Lung (tissue), 17 donors: ENCODE measurements at places on chromosomes 1 and 21. TPM values are rescaled to one million over a fixed set of nuclear protein-coding genes. Genes with fewer than 3 reads are reported as not detected.

DNA sequence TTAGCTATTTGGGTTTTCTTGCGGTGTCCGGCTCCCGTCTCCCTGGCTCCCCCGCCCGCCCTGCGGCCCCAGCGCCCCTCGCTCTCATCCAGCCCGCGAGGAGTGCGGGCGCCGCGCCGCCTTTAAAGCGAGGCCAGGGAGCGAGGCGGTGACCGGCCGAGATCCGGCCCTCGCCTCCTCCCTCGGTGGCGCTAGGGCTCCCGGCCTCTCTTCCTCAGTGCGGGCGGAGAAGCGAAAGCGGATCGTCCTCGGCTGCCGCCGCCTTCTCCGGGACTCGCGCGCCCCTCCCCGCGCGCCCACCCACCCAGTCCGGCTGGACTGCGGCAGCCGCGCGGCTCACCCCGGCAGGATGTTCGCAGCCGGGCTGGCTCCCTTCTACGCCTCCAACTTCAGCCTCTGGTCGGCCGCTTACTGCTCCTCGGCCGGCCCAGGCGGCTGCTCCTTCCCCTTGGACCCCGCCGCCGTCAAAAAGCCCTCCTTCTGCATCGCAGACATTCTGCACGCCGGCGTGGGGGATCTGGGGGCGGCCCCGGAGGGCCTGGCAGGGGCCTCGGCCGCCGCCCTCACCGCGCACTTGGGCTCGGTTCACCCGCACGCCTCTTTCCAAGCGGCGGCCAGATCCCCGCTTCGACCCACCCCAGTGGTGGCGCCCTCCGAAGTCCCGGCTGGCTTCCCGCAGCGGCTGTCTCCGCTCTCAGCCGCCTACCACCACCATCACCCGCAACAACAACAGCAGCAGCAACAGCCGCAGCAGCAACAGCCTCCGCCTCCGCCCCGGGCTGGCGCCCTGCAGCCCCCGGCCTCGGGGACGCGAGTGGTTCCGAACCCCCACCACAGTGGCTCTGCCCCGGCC, 492 bp downstream of the HLX start:
- peaks cover 73% of the 10 kb centered on the region for H3K4me1 ChIP-seq
- DNase-seq: peak; percentile 67
- H3K36me3 ChIP-seq: peaks cover 46% of the 10 kb centered on the region
- peak overlapping the region; percentile 91 for H3K27ac ChIP-seq

The PIGK gene
- 24.3 TPM for total RNA-seq

DNA sequence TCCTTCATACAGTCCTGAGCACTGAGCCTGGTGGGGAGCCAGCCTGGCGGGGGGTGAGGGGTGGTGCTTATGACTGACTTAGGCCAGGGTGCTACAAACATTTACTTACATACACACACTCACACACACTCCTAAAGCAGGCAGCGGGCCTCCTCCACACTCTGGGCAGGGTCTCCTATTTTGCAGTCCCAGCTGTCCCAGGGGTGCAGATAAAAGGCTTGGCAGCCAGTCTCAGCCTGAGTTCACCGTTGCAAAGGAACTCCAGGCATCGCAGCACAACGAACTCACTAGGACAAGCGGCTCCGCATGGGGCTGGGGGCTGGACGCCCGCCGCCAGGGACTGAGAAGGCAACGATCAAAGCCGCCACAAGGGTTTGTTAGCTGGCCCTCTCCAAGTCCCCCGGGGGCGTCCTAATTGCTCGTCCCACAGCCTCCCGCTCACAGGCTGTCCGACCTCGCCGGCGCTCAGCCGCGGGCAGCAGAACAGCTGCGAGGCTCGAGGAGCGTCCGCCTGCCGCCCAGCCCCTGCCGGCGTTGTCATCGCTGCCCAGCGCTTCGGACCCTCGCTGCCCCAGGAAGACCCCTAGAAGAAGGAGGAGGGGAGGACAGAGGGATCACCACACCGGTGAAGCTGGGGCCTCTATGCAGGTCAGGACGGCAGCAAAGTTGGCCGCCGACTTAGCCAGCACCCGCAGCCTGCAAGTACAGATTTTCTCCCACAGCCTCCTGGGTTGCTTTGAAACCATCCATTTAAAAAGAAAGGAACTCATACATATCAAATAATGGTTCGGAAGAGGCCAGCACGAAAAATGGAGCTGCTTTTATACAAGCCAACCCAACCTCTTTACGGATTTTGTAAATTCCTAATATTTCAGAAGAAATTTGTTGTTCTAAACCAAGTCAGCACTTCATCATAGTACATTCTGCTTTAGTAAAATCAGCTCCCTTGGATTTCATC, 6.2 kb downstream of the BARHL2 start:
- no peaks in the 10 kb centered on the region for H3K36me3 ChIP-seq
- no peak overlapping the region for H3K27ac ChIP-seq
- no peak overlapping the region for H3K4me3 ChIP-seq
- no peak for DNase-seq

GRCh38 chr1:178629252-178630154, 95.5 kb upstream of the RALGPS2 start:
- H3K27me3 ChIP-seq: no peaks in the 10 kb centered on the region
- H3K36me3 ChIP-seq: no peaks in the 10 kb centered on the region
- H3K4me1 ChIP-seq: no peaks in the 10 kb centered on the region
- no peak overlapping the region for H3K4me3 ChIP-seq

The CDK11B gene
- total RNA-seq: 15.7 TPM

DNA sequence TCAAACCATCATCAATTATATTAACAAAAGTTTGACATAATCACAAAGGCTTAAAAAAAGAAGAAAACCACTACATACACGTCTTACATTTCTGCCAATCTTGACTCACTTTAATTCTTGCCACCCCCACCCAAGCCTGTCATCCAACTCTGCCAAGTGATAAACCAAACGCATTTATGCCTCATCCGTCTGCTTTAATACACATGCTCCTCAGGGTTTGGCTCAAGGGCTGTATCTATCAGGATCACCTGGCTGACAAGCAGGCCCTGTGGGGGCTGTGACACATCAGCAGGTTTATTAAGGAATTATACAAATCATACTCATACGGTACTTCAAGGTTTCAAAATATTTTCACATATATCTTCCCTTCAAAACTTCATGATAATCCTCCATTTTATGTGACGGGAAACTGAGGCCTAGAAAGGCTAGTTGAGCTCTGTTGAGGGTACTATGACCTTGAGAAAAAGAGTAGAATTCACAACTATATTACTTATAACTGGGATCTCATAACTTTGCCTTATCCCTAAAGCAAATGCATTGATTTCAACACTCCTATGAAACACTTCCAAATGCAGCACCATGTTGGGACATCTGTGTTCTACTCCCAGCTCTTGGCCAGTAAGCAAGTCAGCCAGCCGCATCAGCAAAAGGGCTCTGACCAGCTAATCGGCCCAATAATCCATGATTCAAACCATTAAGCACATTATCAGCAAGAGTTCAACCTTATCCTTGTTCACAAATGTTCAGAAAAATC, 8.7 kb downstream of the SORT1 start:
- DNase-seq: no peak
- H3K4me1 ChIP-seq: peaks cover 50% of the 10 kb centered on the region
- no peak overlapping the region for H3K4me3 ChIP-seq
- peak overlapping the region; percentile 98 for H3K27ac ChIP-seq
- H3K36me3 ChIP-seq: no peaks in the 10 kb centered on the region
- H3K27me3 ChIP-seq: no peaks in the 10 kb centered on the region

The FAAP20 gene
- 71.6 TPM for total RNA-seq

DNA sequence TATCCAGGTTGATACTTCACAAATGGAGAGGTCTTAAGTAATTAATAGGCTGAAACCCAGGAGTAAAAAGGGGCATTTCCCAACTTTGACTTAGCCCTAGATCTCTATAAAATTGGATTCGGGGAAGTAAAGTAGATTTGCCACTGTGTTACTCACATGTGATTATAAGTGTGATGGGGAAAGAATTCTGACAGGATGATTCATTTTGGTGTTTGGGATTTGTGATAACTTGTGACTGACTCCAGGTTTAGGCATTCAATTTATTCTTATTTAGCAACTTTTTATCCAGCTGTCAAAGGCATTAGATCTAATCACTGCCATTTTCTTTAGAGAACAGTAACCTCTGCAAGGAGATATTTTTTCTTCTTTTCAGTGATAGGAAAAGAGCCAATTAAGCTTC, 175.5 kb downstream of the ASTN1 start:
- no peak for DNase-seq
- no peaks in the 10 kb centered on the region for H3K36me3 ChIP-seq
- H3K4me3 ChIP-seq: no peak overlapping the region
- no peaks in the 10 kb centered on the region for H3K27me3 ChIP-seq

DNA sequence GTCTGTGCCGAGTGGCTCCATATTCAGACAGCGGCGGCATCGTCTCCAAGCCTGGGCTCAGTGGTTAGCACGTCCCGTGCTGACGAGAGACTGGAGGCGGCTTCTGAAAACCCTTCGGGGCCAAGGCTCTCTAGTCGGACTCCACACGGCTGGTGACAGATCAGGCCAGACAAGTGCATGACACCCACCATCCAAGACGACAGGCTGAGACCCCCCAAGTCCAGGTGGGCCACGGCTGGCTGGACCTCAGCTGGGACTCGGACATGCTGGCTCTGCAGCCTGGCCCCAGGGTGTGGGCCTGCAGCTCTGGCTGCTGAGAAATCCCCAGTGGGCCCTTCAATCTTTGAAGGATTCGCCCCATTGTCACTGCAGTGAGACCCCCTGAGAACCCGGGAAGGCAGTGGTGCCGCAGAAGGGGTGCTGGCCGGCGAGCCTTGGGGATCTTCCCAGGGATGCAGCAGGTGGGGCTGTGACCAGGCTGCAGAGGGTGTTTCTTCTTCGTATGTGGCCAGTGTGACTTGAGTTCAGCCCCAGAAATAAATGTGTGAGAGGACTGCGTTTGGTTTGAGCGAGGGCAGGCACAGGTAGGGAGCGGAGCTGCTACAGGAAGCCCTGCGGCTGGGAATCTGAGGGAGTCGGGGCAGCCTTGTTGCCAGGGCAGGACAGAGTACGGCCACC, 15.9 kb upstream of the SLC19A1 start:
- H3K4me1 ChIP-seq: no peaks in the 10 kb centered on the region
- H3K27ac ChIP-seq: no peak overlapping the region
- no peaks in the 10 kb centered on the region for H3K27me3 ChIP-seq
- H3K4me3 ChIP-seq: no peak overlapping the region

DNA sequence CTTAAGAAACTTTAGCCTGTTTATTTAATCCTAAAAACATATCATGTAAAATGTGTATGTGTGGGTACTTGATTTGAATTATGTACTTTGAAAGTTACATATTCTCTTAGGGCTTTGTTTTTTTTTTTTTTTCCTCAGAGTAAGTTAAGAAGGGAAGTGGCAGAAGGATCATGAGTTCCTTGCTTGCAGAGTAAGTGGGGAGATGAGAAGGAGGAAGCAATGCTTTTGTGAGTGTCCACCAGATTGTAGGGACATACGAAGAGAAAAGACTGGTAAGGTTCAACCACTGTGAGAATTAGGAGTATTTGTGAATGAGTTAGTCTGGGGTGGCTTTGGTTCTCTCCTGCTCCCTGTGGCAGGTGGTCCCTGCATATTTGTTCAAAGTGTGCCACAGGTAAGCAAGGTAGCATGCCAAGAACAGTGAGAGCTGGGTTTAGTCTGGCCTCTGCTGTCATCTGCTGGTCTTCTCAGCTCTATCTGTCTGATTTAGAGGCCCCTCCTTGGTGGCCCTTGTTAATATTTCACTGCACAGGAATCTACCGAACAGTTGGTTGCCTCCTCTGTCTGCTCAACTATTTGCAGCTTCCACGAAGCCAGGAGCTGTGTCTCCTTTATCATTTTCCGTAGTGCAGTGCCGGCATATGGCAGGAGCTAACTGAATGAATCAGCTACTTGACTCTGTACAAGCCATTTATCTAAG, 9.5 kb downstream of the DNM3 start:
- H3K4me1 ChIP-seq: no peaks in the 10 kb centered on the region
- H3K36me3 ChIP-seq: no peaks in the 10 kb centered on the region
- H3K27ac ChIP-seq: no peak overlapping the region
- no peaks in the 10 kb centered on the region for H3K27me3 ChIP-seq
- no peak overlapping the region for H3K4me3 ChIP-seq
- no peak for DNase-seq

GRCh38 chr1:151277249-151277648, 4.8 kb upstream of the ZNF687 start:
- no peak overlapping the region for H3K4me3 ChIP-seq
- no peak for DNase-seq
- peaks cover 1% of the 10 kb centered on the region for H3K36me3 ChIP-seq
- no peaks in the 10 kb centered on the region for H3K27me3 ChIP-seq

DNA sequence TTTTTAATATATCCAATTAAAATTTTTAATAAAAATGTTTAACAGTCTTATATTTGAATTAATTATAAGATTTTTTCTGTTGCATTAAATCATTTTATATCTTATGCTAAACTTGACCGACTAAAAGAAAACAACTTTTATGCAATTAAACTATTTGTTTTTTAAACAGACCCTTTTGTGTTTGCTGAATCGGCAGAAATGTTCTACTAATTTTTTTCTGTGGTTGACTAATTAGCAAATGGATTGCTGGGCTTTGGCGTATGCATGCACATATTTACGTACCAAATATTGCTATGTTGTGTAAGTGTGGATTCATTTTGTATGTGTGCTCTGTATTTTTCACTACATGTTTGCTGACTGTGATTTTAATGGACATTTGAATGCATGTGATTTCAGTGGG, 174.8 kb downstream of the PBX1 start:
- no peak overlapping the region for H3K27ac ChIP-seq
- no peak for DNase-seq
- H3K4me1 ChIP-seq: peaks cover 5% of the 10 kb centered on the region
- H3K27me3 ChIP-seq: no peaks in the 10 kb centered on the region
- no peaks in the 10 kb centered on the region for H3K36me3 ChIP-seq
- H3K4me3 ChIP-seq: no peak overlapping the region

DNA sequence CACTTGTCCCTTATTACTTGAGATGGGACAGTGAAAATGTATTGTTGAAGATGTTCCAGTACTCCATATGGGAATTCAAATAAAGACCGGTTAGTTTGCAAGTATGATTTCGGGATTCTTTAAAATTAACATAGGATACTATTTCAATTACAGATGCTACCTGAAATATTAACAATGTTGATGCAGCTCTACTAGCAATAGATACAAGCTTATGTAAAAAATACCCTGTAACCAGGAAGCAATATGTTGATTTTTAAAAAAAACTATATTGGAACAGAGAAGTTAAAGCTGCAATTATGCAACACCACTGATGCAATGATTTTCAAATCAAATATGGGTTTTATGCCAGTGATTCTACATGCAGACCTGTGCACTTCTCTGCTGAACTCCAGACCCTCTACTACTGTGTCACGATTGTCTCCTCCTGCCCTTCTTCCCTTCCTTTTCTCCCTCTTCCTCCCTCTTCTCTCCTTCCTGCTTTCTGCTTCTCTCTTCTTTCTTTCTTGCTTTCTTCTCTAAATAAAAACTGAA, 179.2 kb downstream of the ATP6V1G3 start:
- H3K4me3 ChIP-seq: no peak overlapping the region
- peak; percentile 13 for DNase-seq
- H3K27ac ChIP-seq: no peak overlapping the region
- H3K4me1 ChIP-seq: no peaks in the 10 kb centered on the region

The BTG3 gene
- total RNA-seq: 47.9 TPM

GRCh38 chr1:19661721-19662228, 2.9 kb upstream of the HTR6 start:
- no peak overlapping the region for H3K27ac ChIP-seq
- peak; percentile 74 for DNase-seq
- H3K36me3 ChIP-seq: no peaks in the 10 kb centered on the region
- no peak overlapping the region for H3K4me3 ChIP-seq
- H3K27me3 ChIP-seq: peaks cover 6% of the 10 kb centered on the region

- no peaks in the 10 kb centered on the region for H3K4me1 ChIP-seq
- H3K27me3 ChIP-seq: no peaks in the 10 kb centered on the region
- no peak overlapping the region for H3K4me3 ChIP-seq
- no peak for DNase-seq
- H3K27ac ChIP-seq: no peak overlapping the region
- H3K36me3 ChIP-seq: no peaks in the 10 kb centered on the region
Measured at GRCh38 chr1:147635342-147635741, 35.0 kb downstream of the ACP6 start.
